ENCODE measurements at places on chromosomes 16 and 17.

GRCh38 chr16:86383488-86384262, 126.7 kb upstream of the FOXF1 start:
- DNase-seq = no peak

DNA sequence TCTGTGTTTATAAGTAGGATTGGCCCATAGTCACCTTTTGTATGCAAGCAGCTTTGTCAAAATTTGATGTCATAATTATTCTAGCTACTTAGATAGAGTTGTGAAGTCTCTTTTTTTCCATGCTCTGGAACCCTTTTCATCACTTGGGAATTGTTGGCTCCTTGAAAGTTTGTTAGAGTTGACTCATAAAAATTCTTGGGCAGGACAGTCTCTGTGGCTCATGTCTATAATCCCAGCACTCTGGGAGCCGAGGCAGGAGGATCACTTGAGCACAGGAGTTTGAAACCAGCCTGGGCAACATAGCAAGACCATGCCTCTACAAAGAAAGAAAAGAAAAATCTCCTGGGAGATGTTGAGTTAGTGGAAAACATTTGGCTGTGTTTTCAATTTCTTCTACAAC, 45.7 kb upstream of the MRC2 start:
- no peak for DNase-seq

GRCh38 chr17:31524926-31525800, 133.7 kb downstream of the RAB11FIP4 start:
- peak; percentile 4 for DNase-seq

- no peak for DNase-seq
These were observed 7.6 kb downstream of the SGCA start for GRCh38 chr17:50173335-50173941.

DNA sequence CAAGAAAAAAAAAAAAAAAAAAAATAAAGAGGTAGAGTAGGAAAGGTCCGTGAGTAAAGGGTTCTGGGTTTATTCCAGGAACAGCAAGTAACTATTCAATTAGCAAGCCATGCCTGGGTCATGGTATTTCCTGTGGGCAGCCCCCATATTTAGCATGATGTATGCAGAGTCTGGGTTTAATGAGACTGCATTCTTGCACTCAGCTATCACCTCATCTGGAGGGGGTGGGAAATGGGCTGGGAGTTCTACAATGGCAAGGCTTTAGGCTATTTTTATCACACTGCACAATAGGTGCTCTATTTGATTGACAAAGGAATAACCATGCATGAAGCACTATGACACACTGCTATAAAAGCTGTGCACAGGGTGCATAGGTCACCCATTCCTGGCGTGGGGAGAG, 104.0 kb upstream of the CCL2 start:
- no peak for DNase-seq

DNA sequence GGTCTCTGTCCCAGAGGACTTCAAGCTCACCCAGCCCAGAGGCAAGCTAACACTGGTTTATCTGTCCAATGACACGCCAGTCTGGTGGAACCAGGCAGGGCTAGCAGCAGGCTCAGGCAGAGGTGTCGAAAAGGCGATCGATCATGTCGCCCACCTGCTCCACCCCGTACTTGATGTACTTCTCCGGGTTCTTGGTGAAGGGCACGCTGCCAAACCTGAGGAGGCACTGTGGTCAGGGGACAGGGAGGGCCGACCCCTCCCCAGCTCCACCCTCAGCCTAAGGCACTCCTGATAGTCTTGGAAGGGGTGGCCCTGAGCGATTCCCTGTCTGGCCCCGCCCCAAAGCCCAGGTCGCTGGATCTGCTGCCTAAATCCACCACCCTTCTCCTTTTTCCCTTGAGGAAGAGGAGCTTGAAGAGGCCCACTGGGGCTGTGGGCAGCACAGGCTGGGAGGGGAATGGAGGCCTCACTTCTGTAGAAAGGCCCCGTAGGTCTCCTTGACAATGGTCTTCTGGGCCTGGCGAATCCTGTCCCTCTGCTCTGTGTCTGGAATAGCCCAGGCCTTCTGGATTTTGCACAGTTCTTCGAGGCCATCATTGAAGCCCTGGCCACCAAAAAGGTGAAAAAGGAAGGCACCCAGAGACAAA, 4.7 kb downstream of the ZACN start:
- DNase-seq = no peak

- DNase-seq = no peak
These were observed 20.1 kb downstream of the PIEZO1 start for GRCh38 chr16:88764913-88765349.

- DNase-seq = no peak
These were observed 1426.1 kb upstream of the CDH8 start for GRCh38 chr16:63462316-63462715.

DNA sequence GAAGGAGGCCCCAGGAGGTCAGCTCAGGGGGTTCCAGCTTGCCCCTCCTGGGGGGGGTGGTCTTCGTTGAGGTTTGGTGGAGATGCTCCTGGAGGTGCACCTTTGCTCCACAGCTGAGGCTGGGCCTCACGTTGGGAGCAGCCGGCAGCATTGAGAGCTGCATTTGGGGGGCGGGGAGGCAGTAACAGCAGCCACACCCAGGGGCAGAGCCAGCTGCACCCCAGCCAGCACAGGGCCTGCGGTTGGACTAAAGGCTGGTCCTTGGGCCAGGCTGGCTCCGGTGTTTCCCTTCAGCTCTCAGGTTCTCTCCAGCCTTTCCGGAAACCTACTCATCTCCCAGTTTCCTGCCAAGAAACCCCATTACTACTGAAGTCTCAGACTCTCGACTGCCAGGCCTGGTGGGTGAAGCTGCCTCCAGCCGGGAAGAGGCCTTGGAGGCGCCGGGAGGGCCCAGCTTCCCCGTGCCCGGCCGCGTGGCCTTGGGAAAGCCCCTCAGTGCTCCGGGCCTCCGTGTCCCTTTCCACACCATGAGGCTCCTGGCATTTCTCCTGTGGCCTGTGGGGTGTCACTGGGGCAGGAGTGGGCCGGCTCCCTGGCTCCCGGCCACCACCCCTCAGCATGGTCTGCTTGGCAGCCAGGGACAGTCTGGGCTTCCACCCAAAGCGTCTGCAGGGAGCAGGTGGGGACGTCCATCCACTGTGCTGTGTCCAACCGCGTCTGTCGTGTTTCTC, 14.0 kb upstream of the BAIAP2 start:
- peak; percentile 84 for DNase-seq
